ENCODE measurements at places on chromosomes 13 and 19. TPM values are rescaled to one million over a fixed set of nuclear protein-coding genes. Genes with fewer than 3 reads are reported as not detected.

Gene ZNF575
- total RNA-seq = 2.7 TPM

Gene ZNF709
- total RNA-seq = 4.6 TPM

Gene FRY
- 7.0 TPM for total RNA-seq

Gene B3GNT3
- total RNA-seq = not detected

Gene BIVM
- total RNA-seq = not detected

Gene CEACAM21
- total RNA-seq = 52.5 TPM

Gene OR7D2
- not detected for total RNA-seq

DNA sequence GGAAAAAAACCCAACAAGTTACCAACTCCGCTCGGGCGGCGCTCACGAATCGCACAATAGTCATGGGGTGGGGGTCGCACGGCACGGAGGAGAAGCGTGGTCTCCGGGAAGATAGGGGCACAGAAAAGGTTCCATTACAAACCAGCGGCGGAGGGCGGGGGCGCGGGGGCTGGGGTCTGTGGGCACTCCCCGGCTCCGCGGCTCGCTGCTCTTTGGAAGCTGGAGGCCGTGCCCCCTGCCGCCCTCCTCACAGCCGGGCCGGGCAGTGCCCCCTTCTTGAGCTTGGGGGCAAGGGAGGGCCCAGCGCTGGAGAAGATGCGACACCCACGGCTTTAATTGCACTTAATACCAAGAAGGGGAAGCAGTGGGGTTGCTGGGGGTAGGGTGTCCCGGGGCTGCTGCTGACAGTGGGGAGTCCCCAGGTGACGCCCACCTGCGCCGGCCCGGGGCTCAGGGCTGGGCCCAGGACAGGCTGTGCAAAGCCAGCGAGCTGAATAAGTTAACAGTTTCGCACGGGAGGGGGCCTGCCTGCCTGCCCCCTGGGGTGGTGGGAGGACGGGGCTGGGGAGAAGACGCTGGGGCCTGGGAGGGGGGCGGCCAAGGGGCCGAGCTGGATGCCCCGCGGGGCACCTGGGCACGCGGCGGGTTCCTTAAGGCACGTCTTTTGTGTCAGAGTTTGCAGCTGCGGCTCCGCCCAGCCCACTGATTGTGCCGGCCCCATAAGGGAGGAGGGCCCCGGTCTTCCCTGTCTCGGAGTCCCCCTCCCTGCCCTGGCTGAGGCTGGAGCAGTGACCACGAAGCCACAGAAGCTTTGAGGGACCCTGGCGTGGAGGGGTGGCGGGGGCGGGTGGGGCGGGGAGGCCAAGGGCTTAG lies 9.8 kb downstream of the DCAF15 start:
- DNase-seq = no peak

GRCh38 chr19:48716562-48717291 lies 2.8 kb downstream of the MAMSTR start:
- no peak for DNase-seq

GRCh38 chr13:42064259-42064658 lies 15.8 kb downstream of the DGKH start:
- DNase-seq = no peak

- DNase-seq = no peak
These were observed 1589.9 kb downstream of the SLITRK1 start for GRCh38 chr13:82292334-82292733.

GRCh38 chr13:68232351-68233130 lies 1002.4 kb upstream of the PCDH9 start:
- DNase-seq = no peak

GRCh38 chr13:20814224-20814910 lies 40.6 kb upstream of the EEF1AKMT1 start:
- DNase-seq = no peak

- no peak for DNase-seq
These were observed 11.1 kb downstream of the ZNF302 start for GRCh38 chr19:34688592-34688991.

DNA sequence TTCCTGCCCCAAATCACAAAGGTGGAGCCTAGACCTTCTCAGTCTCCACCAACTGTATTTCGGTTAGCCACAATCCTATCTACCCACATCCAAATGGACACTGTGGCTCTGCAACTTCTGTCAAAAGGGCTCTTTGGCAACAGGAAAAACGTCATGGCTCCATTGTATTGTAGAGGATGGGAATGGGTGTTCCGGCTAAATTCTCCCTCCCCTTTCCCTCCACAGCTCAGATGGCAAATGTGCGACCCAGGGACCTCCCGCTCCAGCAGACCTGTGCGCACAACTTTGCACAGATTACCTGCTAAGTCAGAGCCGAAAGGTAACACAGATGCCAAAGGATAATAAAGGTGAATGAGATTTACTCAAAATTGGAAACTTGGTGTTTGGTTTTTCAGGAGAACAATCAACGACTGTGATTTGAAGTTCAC lies 968 bp upstream of the KL start:
- DNase-seq = no peak

- DNase-seq = no peak
These were observed 238.3 kb upstream of the KLF12 start for GRCh38 chr13:74372511-74372910.

DNA sequence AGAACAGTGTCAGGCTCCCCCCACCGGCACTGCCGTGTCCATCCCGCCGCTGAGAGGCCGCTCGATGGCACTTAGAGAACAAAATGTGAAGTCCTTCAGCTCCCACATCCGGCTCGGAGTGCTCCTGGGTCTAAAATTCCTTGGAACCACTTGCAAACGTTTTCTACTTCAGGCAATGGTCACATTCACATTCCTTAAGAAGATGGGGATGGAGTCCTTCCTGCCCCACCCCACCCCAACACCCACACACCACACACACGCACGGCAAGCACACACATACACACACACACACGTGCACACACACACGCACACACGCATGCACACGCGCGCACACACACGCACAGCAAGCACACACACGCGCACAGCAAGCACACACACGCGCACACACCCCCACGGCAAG lies 83.4 kb downstream of the SOX1 start:
- DNase-seq = no peak

- peak; percentile 86 for DNase-seq
These were observed 15.0 kb downstream of the CIC start for GRCh38 chr19:42284066-42284501.

DNA sequence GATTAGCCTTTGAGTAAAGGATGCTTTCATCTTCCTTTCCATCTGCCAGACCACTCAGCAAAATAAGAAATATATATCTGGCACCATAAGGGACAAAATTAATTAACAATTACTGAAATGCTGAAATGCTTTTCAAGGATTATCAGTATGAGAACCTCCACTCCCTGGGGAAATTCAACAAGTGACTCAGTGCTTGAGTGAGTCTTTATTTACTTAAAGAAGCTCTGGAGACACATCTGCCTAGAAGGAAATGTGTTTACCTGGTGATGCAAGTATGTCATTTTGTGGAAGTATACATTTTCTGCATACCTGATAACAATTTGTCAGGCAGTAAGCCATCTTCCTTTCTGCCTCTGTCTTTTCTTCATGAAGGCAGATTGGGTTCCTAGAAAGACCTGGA lies 23.4 kb downstream of the ZNF560 start:
- DNase-seq = no peak

DNA sequence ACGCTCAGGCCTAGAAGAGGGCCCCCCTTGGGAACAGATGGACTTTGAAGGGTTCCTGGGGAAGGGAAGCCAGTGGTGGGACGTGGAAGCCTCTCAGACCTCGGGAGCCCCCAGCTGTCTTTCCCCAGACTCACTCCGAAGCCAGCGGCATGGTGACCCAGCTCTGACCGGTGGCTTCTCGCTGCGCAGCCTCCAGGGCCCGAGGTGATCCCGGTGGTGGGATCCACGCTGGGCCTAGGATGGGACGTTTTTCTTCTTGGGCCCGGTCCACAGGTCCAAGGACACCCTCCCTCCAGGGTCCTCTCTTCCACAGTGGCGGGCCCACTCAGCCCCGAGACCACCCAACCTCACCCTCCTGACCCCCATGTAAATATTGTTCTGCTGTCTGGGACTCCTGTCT lies 24.6 kb downstream of the HPN start:
- no peak for DNase-seq

DNA sequence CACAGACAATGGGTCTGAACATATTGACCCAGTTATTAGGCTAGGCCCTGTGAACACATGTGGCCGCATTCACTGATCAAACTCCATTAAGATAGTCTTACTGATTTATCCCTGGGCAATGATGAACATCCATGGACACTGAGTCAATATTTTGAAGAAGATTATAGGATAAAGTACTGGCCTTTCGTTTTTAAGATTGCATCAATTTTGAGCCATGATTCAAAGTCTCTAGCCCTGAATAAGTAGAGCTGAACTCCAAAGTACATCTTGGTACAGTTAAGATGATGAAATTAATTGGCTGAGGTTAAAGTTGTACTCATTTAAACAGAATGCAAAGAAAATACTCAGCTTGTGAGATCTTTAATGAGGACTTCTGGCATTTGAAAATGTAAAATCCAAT lies 1581.9 kb downstream of the EFNB2 start:
- no peak for DNase-seq

DNA sequence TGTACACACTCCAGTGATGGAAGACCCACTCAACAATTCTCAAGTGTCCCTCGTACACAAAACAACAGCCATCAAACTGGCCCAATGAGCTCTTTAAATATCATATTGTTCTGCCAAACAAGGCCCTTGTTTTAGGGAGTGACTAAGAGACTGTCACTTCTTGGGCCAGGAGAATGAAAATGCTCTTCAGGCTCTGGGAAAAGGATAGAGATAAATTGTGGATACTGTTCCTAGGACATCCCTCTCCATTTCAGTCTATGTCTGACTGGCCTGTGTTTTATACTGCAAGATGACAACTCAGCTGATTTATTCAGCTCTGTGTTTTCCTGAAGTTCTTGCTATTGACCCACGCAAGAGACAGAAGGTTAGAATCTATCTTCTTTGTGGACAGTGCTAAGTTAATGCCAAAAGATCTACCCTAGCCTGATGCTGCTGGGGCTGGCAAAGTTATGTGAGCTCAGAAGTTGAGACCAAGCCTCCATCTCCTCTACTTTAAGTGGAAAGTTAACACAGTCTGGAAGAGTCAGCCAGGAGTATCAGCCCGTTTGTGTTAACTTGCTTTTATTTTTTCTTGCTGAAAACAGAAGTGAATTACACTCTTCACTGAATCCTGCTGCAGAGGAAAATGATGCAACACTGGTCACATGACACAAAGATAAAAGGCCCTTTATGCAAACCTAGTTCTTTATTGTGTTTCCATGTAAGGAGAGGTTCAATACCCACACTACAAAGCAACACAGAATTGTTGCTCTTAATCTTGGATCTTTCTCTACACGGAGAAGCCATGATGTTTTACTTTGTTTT lies 14.6 kb downstream of the FRY start:
- DNase-seq = peak; percentile 76

DNA sequence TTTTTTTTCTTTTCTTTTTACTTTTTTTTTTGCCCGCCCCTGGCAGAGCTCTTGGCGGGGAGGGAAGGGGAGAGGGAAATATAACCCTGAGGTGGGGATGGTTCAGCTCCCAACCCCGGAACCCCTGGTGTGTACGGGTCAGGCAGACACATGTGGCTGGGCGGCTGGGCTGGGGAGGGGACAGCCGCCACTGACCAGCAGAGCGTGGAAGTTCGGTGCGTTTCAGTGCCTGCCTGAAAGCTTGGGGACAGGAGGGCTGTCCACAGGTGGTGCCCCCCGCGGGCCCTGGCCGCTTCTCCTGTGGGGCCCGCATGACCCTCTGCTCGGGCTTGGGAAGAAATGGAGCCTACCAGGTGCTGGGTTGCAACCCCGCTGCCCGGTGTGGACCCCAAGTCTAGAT lies 5.2 kb upstream of the MYDGF start:
- DNase-seq = no peak
